ENCODE measurements at places on chromosomes 2 and 18.

- DNase-seq, result no peak
Observed at GRCh38 chr18:24013051-24013450, 1.5 kb upstream of the TTC39C start.

GRCh38 chr2:240567872-240568677 is at the start of gene RNPEPL1:
Gene RNPEPL1, plus strand, starts transcription at chr2:240568484. Its CDS starts 103 bp downstream, at chr2:240568587.
- peak; percentile 87 for DNase-seq

DNA sequence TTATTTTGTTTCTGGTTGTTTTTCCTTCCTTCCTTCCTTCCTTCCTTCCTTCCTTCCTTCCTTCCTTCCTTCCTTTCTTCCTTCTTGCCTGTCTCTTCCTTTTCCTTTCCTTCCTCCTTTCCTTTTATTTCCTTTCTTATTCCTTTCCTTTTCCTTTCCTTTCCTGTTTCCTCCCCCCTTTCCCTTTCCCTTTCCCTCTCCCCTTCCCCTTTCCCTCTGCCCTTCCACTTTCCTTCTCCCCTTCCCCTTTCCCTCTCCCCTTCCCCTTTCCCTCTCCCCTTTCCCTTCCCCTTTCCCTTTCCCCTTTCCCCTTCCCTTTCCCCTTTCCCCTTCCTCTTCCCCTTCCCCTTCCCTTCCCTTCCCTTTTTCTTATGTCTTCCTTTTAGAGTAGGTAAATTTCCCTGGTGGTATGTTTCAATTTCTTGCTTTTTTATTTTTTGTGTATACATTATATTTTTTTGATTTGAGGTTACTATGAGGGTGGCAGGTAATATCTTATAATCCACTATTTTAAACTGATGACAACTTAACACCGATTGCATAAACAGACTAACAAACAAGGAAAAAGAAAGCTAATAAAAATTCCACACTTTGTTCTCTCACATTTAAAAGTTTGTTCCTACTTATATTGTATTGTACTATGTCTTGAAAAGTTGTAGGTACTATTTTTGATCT is 311.0 kb upstream of the FSHR start:
- no peak for DNase-seq

DNA sequence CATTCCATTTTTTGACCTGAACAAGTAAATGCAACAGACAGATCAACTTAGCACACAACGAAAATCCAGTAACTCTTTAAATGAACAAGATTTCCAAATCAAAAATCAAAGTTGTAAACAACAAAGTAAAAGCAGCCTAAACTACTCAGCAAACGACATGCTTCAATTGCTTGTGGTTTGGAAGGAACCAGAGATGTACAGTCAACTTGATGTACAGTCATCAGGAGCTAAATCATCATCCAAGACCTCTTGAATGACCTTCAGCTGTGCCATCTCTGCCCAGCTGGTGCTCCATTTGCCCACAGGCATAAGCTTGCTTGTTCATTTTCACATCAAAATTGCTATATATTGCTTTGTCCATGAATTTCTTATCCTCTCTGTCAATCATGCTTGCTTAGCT is 109.8 kb downstream of the UPP2 start:
- DNase-seq, result no peak

DNA sequence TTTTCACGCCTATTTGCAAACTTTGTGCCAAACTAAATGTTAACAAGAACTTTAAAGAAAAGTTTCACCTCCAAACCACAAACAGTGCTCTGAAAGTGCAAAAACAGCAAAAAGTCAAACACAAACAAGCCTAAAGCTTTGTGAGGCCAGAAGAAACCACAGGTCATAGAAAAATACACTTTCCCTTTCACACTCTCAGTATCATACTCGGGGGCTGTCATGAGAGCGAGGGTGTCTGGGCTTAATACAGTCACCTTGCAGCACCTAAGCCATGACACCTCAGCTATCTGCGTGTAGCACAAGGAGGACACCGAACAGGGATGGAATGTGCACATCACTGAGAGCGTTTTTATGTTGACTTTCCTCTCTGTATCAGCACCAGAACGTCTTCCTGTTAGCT is 26.6 kb upstream of the SEH1L start:
- DNase-seq, result peak; percentile 69

DNA sequence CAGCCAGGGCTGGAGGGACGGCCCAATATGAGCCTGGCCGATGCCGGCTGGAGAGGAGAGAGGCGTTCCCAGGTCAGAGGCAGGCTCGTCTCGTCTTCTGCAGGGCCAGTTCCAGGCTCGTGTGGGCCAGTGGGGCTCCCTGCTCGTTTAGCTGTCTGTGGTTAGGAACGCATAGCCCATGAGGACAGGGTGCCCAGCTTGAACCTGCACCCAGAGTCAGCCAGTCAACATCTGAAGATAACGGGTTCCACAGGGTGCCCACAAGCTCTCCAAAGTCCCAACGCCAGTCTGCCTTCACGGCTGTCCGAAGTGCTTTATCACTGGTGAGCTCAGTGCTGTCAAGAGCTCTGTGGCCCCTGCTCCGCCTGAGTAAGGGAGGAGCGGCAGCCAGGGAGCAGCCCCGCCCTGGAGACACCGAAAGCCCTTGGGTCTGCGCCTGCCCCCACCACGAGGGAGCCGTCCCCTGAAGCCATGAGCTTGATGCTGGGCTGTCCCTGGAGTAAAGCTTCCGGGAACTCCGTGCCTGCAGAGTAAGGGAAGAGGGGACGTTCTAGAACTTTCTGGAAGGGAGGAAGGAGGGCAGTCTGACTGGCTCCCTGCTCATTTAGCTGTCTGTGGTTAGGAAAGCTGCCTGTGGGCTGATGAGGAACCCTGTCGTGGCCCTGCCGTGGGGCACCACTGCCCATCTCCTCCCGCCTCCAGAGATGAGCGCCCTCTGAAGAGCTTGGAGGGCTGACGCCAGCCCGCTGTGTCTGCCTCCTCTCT is 2.7 kb upstream of the HSBP1L1 start:
- DNase-seq, result no peak

GRCh38 chr2:122856696-122857095 is 1101.2 kb downstream of the TSN start:
- no peak for DNase-seq

- no peak for DNase-seq
Observed at GRCh38 chr18:44715245-44715644, 34.6 kb downstream of the SETBP1 start.

- DNase-seq, result no peak
Observed at GRCh38 chr2:15860760-15861159, 79.6 kb upstream of the MYCN start.

DNA sequence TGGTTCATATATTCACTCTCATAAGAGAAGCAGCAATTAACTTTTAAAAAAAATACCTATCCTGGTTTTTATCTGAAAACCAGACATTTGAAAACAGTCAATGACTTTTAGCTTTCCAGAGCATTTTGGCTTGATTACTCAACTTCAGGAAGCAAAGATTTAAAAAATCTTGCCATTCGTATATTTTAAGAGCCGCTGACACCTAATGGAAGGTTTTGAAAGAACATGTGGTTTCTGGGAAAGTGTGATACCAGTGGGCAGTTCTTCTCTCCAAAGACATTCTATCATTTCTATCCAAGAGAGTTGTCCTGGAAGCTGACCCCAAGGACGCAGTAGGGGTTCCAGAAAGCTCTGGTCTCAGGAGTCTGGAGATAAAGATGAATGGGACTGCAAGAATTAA is 234.7 kb downstream of the TTC32 start:
- DNase-seq, result no peak

DNA sequence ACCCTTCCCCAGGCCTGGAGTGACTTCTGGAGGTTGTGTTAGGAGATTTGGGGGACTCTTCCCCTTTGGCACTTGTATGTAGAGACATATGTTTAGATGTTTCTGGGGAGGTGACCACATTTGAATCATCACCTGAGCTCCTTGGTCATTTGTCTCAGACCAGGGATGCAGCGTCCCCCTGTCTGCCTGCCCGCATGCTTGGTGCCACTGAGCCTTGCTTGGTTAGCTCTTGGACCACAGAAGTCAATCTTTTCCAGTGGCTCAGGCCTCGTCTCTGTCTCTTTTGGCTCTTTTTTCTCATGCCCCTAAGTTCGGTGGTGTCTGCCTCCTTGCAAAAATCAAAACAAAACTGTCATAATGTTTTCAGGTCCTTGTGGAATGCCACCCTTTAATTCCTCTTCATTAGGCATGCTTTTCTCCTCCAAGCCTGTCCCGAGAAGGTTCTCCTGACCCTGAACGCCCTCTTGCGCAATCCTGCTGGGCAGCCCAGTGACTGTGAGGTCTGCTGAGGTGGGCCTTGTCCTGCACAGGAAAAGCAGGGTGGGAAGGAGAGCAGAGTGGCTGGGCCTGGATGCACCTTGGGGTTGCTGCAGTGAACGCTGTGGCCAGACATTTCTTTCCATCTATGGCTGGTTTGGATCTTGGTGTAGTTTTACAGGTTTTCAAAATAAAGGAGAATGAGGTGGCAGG is 24.9 kb downstream of the GLI2 start:
- peak; percentile 25 for DNase-seq

GRCh38 chr2:127678991-127679390 is 3.7 kb upstream of the LIMS2 start:
- no peak for DNase-seq

DNA sequence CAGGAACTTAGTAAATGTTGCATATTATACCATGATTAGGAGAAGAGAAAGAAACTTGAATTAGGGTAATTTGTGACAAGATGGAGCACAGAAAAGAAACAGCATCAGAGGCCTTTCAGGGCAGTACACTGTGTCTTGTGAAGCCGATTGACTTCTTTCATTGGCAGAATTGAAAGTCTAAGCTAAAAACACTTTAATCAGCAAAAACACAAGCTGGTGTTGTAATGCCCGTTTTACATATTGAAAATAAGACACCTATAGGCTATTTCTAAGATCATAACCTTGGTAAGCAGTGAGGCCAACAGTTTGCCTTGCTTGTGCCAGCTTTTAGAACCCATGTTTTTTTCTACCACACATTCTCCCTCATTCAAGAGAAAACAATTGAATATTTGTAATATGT is 1378.1 kb upstream of the NXPH2 start:
- no peak for DNase-seq

- DNase-seq, result no peak
Observed at GRCh38 chr2:43060390-43061016, 165.9 kb downstream of the ZFP36L2 start.

GRCh38 chr18:57837917-57838548 is 34.9 kb upstream of the ATP8B1 start:
- peak; percentile 75 for DNase-seq

- DNase-seq, result no peak
Observed at GRCh38 chr2:64018701-64019082, 536 bp downstream of the VPS54 start.

DNA sequence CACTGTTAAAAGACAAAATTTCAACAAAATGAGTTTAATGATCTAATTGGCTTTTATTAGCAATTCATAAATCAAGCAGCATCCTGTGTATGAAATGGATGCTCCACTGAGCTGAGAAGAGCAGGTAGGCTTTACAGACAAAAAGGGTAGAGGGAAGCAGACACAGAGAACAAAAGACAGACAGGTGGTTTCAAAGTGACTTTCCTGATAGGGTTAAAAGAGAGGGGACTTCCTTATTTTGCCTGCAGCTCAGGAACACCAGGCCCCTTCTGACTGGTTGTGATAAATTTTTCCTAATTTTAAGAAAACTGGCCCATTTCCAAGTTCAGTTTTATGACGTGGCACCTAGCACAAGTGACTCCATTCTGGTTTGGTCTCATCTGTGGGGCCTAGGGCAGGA is 11.9 kb downstream of the TEX51 start:
- no peak for DNase-seq

DNA sequence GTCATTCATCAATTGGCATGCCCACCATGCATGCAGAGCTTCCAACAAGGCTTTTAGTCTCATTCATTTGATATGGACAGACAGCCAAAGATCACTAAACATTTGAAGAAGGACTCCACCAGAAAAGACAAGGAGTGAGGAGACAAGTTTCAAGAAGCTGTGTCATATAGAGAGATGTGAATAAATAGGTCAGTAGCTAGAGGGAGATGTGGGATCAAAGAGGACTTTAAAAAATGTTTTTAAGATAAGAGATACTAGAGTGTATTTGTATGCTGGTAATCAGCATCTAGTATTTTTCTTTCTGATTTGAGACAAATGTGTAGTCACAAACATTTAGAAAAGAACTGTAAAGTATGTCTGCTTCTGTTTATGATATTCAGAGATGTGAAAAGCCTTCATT is 48.5 kb downstream of the ANTXR1 start:
- DNase-seq, result no peak

DNA sequence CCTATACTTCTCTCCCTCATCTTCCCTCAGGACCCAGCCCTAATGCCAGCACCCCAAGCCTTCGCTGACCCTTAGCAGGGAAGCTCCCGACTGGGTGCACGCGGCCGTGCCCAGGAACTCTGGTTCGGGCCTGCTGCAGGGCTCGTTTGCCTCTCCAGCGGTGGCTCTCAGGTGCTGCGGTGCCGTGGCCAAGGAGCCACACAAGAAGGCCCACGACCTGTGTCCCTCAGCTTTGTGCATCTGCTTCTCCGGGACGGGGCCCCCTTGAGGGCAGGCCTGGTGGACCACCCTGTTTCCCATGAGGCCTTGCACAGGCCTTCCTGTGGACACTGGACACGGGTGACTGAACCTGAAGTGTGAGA is 17.7 kb downstream of the BOK start:
- no peak for DNase-seq

GRCh38 chr2:187129868-187130267 is 280.9 kb upstream of the ZSWIM2 start:
- DNase-seq, result no peak

- DNase-seq, result no peak
Observed at GRCh38 chr18:6886797-6887330, 157.3 kb downstream of the ARHGAP28 start.

- DNase-seq, result peak; percentile 79
Observed at GRCh38 chr2:174577967-174578589, 19.5 kb downstream of the WIPF1 start.

DNA sequence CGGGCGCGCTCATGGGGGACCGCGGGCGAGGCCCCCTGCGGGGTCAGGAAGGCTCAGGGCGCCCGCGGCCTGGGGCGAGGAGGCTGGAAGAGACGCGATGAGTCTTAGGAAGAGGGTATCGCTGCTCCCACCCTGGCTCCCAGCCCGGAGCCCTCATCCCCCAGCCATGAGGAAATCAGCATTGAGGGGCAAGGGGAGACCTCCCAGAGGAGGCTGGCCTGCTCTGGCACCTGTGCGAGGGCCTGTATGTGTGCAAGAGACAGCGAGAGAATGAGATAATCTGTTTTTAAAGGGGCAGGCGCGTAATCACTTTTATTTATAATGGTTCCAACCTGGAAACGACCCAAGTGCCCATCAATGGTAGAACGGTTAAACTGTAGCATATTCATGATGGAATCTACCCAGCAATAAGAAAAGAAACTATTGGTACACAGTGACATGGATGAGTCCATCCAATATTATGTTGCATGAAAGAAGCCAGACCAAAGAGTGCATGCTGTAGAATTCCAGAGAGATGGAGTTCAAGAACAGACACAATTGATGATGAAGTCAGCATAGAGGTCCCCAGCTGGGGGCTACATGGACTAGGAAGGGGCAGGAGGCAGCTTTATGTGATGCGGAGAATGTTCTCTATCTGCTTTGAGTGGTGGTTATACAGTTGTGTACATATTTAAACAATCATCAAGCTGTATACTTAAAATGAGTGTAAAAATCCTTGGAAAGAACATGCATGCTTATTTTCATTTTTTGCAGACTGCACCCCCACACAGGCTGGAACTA is 14.4 kb downstream of the FBXO41 start:
- DNase-seq, result no peak

- DNase-seq, result peak; percentile 49
Observed at GRCh38 chr2:235841863-235842262, 326.3 kb downstream of the GBX2 start.

- DNase-seq, result no peak
Observed at GRCh38 chr2:122960759-122961641, 1064.1 kb upstream of the CNTNAP5 start.
